ENCODE measurements at places on chromosomes 2 and 18.

- DNase-seq: no peak
Observed at GRCh38 chr2:29065068-29065811, 9.1 kb downstream of the PCARE start.

DNA sequence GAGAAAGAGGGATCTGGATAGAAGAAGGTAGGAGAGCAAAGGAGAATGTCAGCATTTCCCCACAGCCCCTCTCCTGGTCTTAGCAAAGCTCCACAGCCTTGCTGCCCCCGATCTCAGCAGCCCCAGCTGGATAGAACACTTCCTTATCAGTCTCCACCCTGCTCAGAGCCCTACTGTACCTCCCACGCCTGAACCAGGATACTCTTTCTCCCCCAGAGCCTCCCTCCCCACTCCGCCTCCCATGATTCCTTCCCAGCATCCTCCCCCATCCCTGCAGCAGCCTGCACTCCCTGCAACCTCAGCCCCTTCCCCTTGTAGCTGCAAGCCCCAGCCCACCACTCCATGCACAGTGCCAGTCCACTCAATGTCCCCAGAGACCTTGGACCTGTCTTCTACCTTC is 25.8 kb downstream of the PLB1 start:
- DNase-seq: no peak

GRCh38 chr18:32289483-32290075 is 99.7 kb downstream of the MEP1B start:
- peak; percentile 41 for DNase-seq

DNA sequence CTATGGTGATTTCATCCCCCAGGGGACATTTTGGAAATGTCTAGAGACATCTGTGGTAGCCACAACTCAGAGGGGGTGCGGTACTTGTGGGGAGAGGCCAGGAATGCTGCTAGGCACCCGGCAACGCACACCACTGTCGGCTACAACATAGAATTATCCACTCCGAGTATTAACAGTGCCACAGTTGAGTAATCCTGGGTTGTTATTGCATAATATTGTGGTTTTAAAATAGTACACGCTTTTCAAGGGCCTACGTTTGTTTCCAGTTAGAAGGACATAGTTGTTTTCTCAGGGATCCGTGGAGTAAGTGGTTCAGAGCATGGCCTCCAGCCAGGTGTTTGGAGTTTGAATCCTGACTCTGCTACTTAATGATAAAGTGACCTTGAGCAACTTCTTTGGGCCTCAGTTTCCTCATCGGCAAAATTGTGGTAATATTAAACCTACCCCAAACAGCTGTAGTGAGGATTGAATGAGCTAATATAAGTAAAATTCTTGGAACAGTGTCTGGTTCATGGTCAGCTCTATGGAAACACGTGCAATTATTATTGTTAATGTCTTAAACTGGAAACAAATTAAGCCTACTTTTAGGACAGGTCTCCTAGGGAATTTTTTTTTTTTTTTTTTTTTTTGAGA is 24.5 kb downstream of the CYP27A1 start:
- peak; percentile 22 for DNase-seq

DNA sequence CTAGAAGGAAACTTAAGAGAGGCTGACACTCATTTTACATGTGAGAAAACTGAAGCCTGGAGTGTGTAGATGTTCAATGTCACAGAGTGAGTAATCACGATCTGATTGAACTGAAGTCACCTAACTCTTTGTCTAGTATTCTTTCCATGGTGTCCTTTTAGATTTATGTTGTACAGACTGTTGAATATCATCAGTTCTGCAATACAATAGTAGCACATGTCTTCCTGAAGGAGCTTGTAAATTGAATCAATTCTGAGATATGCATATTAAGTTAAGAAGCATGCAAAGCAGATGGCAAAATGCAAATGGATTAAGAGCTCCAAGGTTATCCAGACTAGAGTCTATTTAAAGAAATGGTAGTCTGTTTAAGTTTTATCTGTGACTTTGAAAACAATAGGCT is 484.9 kb upstream of the CRIM1 start:
- DNase-seq: no peak
